Heart right ventricle (tissue), 16 donors: ENCODE measurements at places on chromosomes 16 and 17. TPM values are rescaled to one million over a fixed set of nuclear protein-coding genes. Genes with fewer than 3 reads are reported as not detected.

Gene TUFM
- polyA plus RNA-seq = 286 TPM

- DNase-seq = no peak
Measured at GRCh38 chr17:7131423-7131791, 16.8 kb upstream of the ASGR2 start.

- no peak for DNase-seq
Measured at GRCh38 chr16:58346831-58347371, 45.4 kb upstream of the GINS3 start.

- DNase-seq = no peak
Measured at GRCh38 chr16:50844840-50845239, 103.0 kb downstream of the CYLD start.

DNA sequence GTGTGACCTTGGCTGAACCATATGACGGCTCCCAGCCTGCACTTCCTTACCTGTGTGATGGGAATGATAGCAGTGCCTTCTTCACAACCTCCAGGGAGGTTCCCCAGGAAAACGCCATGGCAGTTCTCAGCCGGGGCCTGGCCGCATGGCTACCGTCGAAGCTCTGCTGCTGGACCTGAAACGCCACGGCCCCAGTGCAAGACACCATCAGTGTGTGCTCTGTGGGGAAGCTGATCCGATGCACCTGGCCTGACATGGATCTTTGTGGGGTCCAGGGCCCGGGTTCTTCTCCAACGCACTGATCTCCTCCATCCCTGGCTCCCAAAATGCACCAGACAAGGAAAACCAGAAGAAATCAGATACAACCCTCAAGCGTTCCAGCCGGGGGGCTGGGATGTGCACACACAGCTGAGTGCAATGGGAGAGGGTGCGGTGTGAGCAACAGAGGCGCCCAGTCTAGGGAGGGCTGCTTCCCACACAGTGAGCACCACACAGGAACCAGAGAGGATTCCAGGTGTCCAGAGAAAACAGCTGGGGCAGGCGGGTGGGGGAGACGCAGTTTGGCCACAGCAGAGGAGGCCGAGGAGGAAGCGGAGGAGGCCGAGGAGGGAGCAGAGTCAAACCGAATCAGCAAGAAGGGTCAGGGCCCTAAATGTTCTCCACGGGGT, 54.3 kb upstream of the ZNF469 start:
- no peak for DNase-seq

Gene KRT25
- polyA plus RNA-seq = not detected

DNA sequence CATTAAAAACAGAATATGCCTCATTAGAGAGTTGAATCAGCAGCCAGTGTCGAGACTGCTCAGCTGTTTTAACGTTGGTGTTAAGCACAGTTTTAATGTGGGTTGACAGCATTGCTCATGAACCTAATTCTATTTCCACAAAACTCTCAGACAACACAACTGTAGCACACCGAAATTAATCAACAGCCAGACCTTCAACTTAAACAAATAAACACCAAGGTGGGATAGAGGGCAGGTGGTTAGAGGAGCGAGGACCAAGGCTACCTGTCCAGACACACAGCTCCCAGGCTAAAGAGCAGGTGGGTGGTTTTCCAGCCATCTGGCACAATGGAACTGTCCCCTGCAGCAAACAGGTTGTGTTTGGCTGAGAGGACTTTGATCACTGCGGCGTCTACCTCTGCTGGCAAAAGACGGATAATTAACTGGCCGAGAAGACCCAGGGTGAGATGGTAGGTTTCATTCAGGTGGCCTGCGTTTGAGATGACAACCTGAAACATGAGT, 69.6 kb upstream of the ATP2A3 start:
- no peak for DNase-seq

- no peak for DNase-seq
Measured at GRCh38 chr16:89392881-89393737, 97.3 kb downstream of the ANKRD11 start.

Gene MSLN
- polyA plus RNA-seq = 0.09 TPM

GRCh38 chr16:62079236-62079635, 43.0 kb upstream of the CDH8 start:
- DNase-seq = no peak

Gene PLCG2
- polyA plus RNA-seq = 2.4 TPM

Gene MYH1
- not detected for polyA plus RNA-seq

GRCh38 chr17:61551255-61551742, 39.7 kb downstream of the NACA2 start:
- no peak for DNase-seq
